AG09309 (cell line): ENCODE measurements at places on chromosomes 3 and 15.

DNA sequence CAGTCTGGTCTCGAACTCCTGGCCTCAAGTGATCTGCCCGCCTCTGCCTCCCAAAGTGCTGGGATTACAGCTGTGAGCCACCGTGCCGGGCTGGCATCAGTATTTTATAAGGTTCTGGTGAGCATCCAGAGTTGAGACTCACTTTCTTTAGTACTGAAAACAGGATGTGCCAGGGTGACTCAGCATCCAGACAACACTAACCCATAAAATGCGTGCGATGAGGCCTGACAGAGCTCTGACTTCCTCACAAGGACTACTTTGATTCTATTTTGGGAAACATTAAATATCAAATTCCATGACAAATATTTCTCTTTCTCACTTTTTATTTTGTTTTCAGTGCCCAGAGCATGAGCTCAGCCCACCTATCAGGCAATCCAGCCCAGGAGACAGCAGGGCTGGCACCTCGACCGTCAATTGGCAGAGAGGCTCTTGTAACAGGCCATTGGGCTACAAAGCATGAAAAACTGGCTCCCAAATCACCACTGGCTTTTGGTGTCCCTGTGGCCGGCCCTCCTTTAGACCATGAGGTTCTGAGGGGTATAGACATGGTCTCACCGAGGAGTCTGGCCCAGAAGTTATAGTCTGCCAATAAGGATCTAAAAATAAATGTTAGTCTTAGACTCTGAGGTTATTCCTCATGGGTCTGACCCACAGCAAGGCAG lies 75.0 kb downstream of the FEM1B start:
- peak; percentile 97 for DNase-seq

DNA sequence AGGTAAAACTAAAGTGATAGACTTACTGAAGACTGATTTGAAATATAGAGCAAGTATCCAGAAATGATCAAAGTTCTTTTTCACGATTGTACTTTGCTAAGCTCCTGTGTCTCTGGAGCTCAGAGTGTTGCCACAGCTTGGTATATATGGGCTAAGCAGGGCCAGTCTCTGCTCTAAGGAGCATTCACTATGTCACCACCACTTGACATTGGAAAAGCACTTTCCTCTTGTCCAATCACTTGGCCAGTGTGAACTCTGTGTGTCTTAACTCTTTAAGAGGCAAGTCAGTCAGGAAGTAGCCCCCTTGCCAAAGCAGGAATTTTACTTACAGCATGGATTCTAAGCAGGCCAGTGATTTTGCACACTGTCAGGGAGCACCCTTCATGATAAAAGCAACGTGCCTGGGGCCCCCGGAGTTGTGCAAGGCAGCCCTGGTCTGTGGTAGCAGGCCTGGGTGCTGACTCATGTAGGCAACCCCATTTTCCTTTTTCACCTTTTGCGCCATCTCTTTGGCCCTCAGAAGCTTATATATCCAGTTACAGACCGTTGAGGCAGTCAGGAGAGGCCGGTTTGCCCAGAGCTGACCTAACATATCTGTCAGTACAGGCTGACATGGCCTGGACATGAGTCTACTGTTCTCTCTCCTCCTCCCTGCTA lies 73.0 kb downstream of the HCN4 start:
- DNase-seq, result no peak

- no peak for DNase-seq
Measured at GRCh38 chr3:159319156-159319555, 517.3 kb downstream of the MFSD1 start.

DNA sequence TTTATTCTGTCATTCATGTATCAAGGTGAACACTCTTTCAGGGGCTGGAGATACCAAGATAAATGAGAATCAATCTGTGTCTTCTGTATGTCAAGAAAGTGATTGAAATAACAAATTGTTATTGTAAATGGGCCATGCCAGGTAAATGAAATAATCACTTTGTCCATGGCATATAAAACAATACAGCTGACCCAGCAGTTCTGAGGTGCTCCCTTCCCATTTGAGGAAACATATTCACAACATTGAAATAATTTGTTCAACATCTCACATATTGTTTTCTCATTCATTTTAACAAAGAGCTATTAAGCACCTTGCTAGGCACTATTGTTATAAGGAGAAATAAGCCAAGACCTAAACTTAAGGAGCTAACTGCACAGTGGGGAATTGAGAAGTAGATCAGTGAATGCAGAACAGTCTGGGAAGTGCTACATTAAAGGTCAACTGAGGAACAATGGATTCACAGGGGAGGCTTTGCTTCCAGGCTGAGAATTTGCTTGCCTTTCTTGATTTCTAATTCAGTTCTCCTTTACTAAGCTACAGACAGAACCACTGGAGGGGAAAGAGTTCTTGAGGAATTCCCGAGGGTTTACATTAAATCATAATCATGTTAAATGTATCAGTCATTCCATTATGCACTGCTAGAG lies 806.3 kb upstream of the ARPP21 start:
- no peak for DNase-seq

DNA sequence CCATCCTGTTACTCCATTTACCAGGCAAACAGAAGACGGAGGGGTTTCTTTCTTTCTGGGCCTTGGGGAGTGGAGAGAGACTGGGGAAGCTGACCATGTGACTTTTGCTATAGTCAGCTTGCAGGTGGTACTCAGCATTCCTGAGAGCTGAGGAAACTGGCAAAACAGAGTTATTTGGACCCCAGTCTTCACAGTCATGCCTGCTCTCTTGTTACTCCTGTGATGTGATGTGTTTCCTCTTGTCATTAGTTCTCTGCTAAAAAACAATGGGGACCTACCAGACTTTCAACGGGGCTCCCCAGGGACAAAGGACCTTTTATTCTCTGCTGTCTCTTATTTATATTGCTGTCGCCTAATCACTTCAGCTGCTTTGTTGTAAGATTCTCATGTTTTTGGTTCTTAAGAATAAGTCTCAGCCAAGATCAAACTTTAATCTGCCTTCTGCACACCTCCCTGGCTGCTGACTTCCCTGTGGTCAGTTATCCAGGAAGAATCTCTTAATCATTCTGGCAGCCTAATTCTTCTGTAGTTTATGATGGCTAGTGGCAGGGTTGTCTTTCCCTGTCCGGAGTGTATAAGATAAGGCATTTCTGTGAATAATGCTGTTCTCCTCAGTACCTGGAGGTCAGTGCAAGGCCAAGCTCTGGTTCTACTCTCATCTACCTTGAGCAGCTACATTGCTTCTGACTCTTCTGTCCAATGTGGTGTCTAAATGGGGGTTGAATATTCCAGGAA lies 8.8 kb downstream of the STARD9 start:
- no peak for DNase-seq

- no peak for DNase-seq
Measured at GRCh38 chr3:15535732-15536131, 14.2 kb upstream of the COLQ start.

DNA sequence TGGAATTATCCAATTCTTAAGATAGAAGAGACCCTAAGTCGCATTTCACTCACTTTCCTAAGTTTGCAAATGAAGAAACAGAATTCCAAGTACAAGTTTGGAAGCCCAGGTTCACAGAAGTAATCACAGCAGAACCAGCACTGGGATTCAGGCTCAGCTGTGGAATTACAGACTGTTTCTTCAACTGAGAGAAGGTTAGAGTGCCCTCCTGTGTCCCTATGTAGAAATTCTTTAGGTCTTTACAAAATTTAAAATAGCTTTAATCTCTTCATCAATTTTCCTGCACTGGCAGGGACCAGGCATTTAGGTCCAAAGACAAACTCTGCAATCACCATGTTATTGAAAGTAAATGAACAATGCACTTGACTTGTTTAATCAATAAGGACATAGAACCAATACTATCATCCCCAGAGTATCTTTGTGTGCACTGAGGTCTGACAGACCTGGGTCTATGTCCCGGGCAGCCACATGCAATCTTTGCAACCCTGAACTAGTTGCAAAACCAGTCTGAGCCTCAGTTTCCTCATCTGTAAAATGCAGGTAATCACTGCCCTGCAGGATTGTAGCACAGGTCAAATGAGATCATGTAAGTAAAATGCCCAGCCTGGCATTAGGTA lies 96.3 kb upstream of the ZBED2 start:
- no peak for DNase-seq

GRCh38 chr3:134372396-134373270 lies 1.6 kb downstream of the AMOTL2 start:
- DNase-seq, result no peak

DNA sequence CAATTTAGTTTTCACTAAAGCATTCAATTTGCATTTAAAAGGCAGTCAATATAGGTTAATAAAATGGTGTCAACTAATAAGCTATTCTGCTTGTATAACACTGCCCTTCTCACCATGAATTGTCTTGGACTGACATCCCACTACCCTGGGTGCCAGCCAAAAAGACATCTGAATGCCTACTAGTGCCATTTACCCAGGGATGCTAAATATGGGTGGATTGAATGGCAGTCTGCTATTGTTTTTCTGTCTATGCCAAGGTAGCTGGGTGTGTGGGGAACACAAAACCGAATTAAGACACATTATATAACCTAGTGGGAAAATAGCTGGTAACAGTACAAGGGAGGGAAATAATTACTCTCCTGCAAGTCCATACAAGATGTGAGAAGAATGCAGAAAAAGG lies 240.0 kb upstream of the CFAP20DC start:
- DNase-seq, result no peak

DNA sequence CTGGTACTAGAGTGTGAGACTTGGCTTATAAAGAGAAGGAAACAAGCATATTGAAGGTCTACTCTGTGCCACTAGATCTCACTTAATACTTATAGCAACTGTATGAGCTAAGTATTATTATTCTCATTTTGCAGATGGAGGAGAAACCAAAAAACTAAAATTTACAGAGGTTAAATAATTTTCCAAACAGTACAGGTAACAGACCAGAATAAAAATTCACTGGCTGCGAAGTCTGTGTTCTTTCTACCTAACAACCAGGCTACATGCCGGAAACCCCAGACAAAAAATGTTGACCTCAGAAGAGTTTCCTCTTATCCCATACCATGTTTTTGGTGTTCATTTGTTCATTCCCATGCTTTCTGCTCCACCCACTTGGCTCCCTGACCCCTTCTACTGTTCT lies 46.6 kb downstream of the CMSS1 start:
- no peak for DNase-seq

GRCh38 chr15:51201581-51201980 lies 106.9 kb upstream of the TNFAIP8L3 start:
- no peak for DNase-seq

GRCh38 chr3:135260025-135260424 lies 465.0 kb downstream of the EPHB1 start:
- no peak for DNase-seq

GRCh38 chr15:52505151-52505550 lies 23.5 kb downstream of the MYO5A start:
- no peak for DNase-seq

GRCh38 chr15:101147181-101147580 lies 104.7 kb downstream of the CHSY1 start:
- no peak for DNase-seq

GRCh38 chr3:54557538-54558428 lies 370.1 kb downstream of the LRTM1 start:
- no peak for DNase-seq

- no peak for DNase-seq
Measured at GRCh38 chr15:25691544-25692430, 171.3 kb downstream of the ATP10A start.

- no peak for DNase-seq
Measured at GRCh38 chr3:66858656-66859381, 139.3 kb upstream of the KBTBD8 start.

GRCh38 chr15:70833861-70834765 lies 19.8 kb downstream of the LARP6 start:
- DNase-seq, result no peak

GRCh38 chr15:60798821-60799220 lies 319.9 kb upstream of the ICE2 start:
- peak; percentile 73 for DNase-seq

DNA sequence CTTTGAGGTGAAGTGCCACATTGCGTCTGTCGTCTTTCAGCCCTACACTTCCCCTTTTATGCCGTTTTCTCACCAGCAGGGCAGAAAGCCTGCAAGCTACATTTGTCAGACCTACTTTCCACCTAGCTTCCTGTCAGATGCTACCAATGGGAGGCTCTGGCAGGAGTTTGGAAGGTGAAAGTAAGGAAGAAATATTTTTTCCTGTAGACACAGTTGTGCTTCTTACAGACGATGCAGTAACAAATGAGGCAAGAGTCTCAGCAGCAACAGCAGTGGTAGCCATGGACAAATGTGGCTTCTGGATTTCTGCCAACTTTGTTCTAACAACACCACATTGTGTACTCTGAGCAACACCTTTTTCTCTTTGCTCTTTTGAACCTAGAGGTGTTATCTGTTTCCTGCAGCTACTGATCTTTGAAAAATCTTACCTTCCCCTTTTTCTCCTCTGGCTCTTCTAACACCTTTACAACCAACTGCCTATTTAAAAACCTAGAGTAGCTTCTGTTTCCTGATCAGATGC lies 70.6 kb upstream of the STT3B start:
- DNase-seq, result no peak
